NCI-H1417 treated with DMSO at 0.1 percent for 48 hours (cell line): ENCODE measurements at places on chromosomes 3 and 15.

DNA sequence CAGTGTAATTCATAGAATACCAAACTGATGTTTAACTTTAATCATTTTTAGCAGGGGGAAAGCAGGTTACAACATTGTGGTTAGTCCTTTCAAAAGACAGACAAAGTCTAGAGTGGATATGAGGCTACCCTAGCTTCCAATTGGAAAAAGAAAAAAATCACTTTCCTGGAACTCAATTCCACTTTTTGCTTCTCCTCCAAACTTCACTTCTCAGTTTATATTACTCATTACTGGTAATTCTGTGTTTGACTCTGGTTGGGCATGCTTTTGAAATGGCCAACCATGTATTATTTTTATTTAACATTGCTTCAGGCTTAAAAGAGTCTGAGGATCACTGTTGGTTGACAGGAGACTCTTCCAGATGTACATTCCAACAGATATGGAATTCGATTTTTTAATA, 84.8 kb downstream of the RAP2B start:
- DNase-seq, result no peak

DNA sequence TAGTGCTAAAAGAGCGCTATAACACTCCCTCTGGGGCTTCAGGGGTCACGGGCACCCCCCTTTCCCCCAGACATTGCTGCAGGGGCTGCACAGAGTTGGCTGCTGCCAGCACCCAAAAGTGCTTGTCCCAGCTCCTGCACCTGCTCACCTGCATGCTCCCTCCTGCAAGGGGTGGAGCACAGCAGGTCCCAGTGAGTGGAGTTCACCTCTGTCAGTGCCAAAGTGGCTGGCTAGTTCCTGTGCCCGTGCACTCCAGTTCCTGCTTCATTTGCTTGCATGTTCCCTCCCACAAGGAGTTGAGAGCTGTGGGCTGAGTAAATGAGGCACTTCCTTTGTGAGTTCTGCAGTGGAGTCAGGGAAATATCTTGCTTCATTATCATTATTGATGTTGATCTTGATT, 476.9 kb downstream of the SQOR start:
- DNase-seq, result no peak

GRCh38 chr15:92383519-92384324, 10.0 kb upstream of the ST8SIA2 start:
- no peak for DNase-seq

DNA sequence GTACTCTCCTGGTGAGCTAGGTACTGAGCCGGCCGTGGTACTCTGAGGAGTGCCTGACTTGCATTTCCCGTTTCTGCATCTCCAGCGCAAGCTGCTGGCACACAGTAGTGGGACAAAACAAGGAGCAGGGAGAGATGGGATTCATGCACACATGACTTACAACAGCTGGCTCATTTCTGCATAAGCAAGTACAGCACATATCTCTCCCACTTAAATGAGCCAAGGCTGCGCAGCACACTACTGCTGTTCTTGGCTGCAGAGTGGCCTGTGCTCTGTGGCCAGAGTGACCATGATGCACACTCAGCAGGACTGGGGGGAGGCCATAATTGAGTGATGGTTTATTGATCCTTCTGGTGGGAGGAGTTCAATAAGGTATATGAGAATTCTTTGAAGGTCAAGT, 59.2 kb upstream of the ABHD17C start:
- DNase-seq, result no peak

- no peak for DNase-seq
Observed at GRCh38 chr3:27630885-27631284, 91.2 kb downstream of the EOMES start.

GRCh38 chr3:150194513-150194912, 213.6 kb upstream of the TSC22D2 start:
- DNase-seq, result no peak

GRCh38 chr15:85044251-85044853, 62.7 kb downstream of the PDE8A start:
- peak; percentile 21 for DNase-seq

- DNase-seq, result peak; percentile 29
Observed at GRCh38 chr15:63504979-63505841, 817 bp downstream of the USP3 start.

GRCh38 chr15:72086920-72087648, 30.9 kb downstream of the MYO9A start:
- DNase-seq, result no peak

GRCh38 chr3:32334675-32335074, 57.0 kb upstream of the CMTM7 start:
- no peak for DNase-seq

- no peak for DNase-seq
Observed at GRCh38 chr3:34131091-34131490, 332.7 kb downstream of the PDCD6IP start.

GRCh38 chr15:65841121-65841930, 28.0 kb upstream of the RAB11A start:
- DNase-seq, result no peak
